Activated CD8-positive, alpha-beta memory T cell treated with anti-CD3 and anti-CD28 coated beads for 36 hours (primary cell): ENCODE measurements at places on chromosomes 3 and 15. TPM values are rescaled to one million over a fixed set of nuclear protein-coding genes. Genes with fewer than 3 reads are reported as not detected.

The DUOXA1 gene
- total RNA-seq = not detected

The NANOGP8 gene
- total RNA-seq = not detected

The PARP15 gene
- 11.3 TPM for total RNA-seq

The TGM5 gene
- not detected for total RNA-seq

The RASGRP1 gene
- total RNA-seq = 64.2 TPM

The UPK1B gene
- total RNA-seq = not detected

The FBXW12 gene
- not detected for total RNA-seq

The TRIM59 gene
- 33.4 TPM for total RNA-seq

The KIAA1143 gene
- total RNA-seq = 44.5 TPM

The MAPKBP1 gene
- 17.3 TPM for total RNA-seq

The RBPMS2 gene
- total RNA-seq = not detected

The PLIN1 gene
- 0.44 TPM for total RNA-seq

The XCR1 gene
- not detected for total RNA-seq

The LRTM1 gene
- total RNA-seq = not detected

The CHRFAM7A gene
- total RNA-seq = not detected

The FANCD2OS gene
- not detected for total RNA-seq

The LRRC31 gene
- total RNA-seq = not detected

The ISL2 gene
- total RNA-seq = 0.21 TPM

The PLS1 gene
- 6.0 TPM for total RNA-seq

The LMOD3 gene
- total RNA-seq = not detected

The GOLGA6L4 gene
- 0.84 TPM for total RNA-seq

The SNX4 gene
- 46.9 TPM for total RNA-seq

The ZBBX gene
- total RNA-seq = not detected

The SAMMSON gene
- total RNA-seq = not detected

The EEF1AKMT4 gene
- 14.2 TPM for total RNA-seq

The BAHD1 gene
- 23.0 TPM for total RNA-seq

The GRAMD1C gene
- 0.34 TPM for total RNA-seq

The TMC3 gene
- total RNA-seq = not detected

The ISLR gene
- total RNA-seq = not detected

The UROC1 gene
- not detected for total RNA-seq

The BOC gene
- total RNA-seq = 0.42 TPM

The SLC9A9 gene
- total RNA-seq = 1.0 TPM

The ARL14 gene
- not detected for total RNA-seq

The SSUH2 gene
- total RNA-seq = not detected

The CD80 gene
- 13.8 TPM for total RNA-seq

The ITIH1 gene
- not detected for total RNA-seq

The LSM3 gene
- total RNA-seq = 25.4 TPM

The CLDN18 gene
- not detected for total RNA-seq

The ACTRT3 gene
- 3.0 TPM for total RNA-seq

The CDHR4 gene
- not detected for total RNA-seq

The BLM gene
- total RNA-seq = 46.4 TPM

The CLRN1 gene
- total RNA-seq = not detected

The DNASE1L3 gene
- not detected for total RNA-seq

The RTP3 gene
- total RNA-seq = not detected

The ZBED2 gene
- 671 TPM for total RNA-seq

The IL17RD gene
- total RNA-seq = 0.02 TPM

The MCTP2 gene
- total RNA-seq = 19.9 TPM

The ERICH6 gene
- not detected for total RNA-seq

The IL17RE gene
- 1.3 TPM for total RNA-seq

The SNX22 gene
- 0.42 TPM for total RNA-seq

The CCDC9B gene
- total RNA-seq = 0.34 TPM

The TMEM39A gene
- 45.6 TPM for total RNA-seq

The EDEM1 gene
- 159 TPM for total RNA-seq

The ATP6V1A gene
- total RNA-seq = 54.5 TPM

The GRAMD2A gene
- not detected for total RNA-seq

The TBC1D21 gene
- total RNA-seq = not detected

The ENTPD3 gene
- not detected for total RNA-seq

The AQR gene
- 39.6 TPM for total RNA-seq
